ENCODE measurements at places on chromosomes 2 and 18.

DNA sequence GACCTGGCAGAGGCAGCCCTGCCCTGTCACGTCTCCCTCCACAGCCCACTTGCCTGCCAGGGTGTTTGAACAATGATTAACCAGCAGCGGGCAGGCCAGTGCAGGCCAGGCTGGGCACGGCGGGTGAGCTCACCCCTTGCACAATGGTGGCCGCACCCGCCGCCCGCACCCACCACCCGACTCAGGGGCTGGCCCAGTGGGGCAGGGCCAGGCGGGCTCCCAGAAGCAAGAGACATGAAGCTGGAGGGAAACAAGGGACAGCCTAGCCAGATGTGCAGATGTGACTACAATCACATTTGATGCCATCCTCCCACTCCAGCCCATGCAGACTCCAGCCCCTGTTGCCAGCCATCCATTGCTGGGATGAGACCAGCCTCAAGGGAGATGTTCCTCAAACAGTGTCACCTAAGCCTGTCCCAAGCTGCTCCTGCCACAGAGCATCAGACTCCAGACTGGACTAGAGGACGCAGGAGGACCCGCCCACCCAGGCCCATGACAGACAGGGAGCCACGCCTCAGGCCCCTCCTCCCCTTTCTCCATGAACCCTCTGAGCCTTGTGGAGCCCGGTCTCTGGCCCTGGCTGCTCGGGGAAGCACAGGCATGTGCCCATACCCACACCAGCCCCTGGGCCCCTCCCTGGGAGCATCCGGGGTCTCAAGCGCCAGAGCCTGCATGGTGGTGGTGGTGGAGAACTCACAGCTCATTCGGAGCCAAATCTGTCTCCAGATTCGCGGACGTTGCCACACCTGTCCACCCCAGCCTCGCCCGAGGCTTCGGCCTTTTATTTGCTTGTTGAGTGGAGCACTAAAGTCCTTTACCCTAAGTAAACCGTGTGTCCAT is 45.0 kb downstream of the SDC1 start:
- DNase-seq, result no peak

- no peak for DNase-seq
Observed at GRCh38 chr2:23286031-23286757, 98.8 kb upstream of the KLHL29 start.

DNA sequence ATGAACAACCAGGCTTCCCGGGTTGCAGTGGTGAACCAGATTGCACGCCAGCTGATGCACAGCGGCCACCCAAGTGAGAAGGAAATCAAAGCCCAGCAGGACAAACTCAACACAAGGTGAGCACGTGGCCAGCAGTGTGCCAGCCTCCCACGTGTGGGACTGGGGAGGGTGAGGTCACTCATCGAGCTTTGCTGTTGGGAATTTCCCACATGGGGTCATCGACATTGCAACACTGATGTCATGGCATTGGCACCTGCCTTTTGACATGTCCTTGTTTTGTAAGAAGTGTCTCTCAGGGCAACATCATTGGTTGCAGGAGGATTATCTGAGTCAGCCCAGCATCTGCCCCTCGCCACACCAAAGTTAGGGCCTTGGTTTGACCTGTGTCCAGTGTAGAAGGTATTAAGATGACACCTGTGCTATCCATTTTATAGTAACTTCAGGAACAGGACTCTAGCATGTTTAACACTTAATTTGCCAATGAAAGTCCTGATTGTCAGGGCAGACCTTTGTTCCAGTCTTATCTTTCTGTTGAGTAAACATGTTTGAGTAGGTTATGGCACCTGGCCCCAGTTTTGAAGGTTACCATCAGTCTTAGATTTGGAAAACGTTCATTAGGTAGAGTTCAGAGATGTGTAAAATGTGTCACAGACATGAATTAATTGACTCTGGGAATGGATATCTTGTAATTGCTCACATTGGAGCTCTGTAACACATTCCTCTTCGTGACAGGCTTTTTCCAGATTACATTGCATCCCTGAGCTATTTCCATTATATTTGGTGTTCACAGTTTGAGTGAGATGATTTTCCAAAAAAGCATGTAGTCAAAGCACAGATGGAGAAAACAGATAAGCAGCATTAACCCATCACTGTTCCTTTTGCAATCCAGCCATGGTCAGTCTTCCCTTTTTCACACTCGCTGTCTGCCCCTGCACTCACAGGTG is 93.3 kb upstream of the EML6 start:
- peak; percentile 11 for DNase-seq

DNA sequence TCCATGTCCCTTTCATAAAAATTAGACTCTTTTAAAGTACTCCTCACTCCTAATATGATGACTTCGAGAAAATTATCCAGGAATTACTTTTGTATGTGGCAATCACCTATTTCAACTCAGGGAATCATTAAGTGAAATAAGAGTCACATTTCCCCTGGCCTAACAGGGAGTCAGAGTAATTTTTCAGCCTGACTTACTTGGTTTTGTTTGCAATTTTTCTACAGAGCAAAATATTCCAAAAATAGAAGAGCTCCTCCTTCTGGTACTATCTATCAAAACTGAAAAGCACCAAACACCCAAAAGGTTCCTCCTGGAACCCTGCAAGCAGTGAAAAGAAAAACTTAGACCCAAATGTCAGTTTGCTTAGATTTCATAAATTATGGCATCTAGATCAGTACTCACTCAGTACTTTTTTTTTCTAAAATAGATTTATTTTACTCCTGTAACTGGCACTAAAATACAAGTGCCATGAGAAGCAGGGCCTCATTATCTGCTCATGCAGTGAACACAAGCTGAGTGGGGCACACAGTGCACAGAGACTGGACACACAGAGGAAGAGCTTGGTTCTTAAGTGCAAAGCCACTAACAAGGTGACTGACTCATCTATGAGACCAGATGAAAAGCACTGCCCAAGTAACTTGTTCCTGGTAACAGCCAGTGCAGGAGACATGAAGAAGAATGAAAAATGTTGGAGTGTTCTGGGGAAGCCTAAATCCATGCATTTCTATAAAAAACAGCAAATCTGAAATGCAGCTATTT is 28.7 kb downstream of the ACAA2 start:
- peak; percentile 39 for DNase-seq

- DNase-seq, result no peak
Observed at GRCh38 chr2:224565452-224566035, 19.6 kb downstream of the CUL3 start.

DNA sequence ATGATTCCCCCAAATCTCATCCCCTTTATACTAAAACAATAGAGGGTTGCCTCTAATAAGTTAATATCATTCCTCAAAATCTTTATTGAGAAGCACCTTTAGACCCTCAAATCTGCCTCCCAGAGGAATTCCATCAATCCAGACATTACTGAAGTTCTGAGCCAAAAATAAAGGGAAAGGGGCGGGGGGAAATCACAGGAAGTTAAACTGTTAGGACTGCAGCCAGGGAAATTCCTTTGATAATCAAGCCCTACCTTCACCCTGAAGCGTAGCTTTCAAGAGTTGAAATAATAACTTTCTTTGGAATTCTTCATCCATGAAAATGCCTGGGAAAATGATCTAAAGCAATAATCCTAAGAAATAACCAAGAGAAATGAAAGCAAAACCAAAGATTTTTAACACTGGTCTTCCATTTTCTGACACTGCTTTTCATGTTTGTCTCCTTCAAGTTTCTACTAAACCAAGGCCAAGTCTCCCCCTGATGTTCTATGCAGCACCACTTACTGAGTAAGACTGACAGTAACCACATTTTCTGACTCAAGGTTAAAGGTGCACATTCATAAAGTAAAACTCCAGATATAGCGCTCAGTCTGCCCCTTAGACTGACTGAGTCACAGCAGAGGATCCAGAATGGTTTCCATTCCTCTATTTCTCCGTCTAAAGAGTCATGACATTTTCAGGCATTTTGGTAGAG is 78.2 kb downstream of the TCF4 start:
- peak; percentile 5 for DNase-seq

DNA sequence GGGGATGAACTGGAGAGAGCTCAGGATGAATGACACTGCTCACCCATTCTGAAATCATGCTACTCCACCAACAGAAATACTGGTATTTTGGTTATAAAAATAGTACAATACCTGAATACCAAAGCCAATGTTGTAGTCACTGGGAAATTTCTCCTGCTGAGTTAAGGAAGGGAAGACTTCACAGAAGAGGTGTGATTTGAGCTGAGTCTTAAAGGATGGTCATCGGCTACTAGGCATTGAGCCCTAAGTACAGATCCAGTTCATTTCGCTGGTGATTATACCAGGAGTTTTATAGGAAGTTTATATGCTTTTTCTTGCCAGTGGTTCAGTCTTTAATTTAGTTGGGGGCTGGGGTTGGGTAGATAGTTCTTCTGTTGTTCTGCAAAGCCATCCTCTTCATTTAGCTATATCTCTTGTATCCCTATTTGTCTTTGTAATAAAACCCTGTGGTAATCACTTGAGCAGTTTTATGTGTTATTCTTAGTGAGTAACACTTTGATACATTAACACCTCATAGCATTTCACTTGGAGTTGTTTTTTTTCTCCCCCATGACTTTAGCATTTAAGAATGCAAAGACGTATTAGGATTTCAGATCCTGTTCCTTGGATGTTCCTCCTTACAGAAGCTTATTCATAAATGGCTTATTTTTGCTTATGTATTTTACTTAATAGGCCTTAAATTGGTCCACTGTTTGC is 239.9 kb upstream of the FOSL2 start:
- DNase-seq, result no peak

DNA sequence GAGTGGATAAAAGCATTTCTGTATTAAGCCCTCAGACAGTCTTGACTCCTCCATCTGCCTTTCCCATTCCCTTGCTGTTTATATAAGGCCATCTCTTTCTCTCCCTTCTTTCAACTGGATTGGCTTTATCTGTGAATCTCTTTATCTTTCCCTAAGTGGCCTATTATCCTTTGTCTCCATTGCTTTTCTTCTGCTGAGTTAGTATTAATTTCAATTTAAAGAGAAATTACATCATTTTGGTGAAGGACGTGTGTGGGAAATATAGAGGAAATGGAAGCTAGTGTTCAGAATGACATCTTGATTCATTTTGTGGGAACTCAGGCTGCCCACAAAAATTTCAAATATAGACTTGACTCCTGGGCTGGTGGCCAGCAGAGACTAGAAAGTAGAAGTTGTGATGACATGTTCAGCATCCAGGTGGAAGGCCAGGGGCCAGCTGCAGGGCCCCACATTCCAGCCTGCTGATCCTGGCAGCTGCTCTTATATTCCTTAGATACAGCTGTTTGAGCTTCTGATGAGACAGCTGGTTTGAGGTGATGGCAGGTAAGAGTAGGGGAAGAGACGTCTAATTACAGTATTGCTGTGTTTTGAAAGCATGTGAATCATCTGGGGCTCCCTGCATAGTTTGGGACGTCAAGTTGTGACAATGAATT is 52.3 kb downstream of the DIS3L2 start:
- DNase-seq, result no peak

GRCh38 chr2:58976375-58977071 is 735.4 kb upstream of the FANCL start:
- no peak for DNase-seq

GRCh38 chr18:34320267-34320666 is 95.6 kb upstream of the NOL4 start:
- DNase-seq, result no peak

DNA sequence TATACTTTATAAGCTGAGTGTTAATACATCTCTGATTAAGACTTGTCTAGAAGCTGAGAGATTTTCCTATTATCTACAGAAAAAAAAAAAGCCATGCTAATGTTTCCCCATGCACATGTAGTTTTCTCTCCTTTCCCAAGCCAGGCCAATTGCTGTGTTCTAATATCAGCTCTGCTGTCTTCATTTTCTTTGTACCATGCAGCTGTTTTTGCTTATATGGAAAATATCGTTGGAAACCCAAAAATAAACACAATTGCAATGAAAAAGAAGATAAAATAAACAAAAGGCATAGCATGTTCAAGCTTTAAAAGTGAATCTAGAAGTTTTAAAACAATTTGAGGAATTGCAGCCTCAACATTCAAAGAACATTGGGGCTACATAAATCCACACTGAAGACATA is 817.4 kb upstream of the ACVR2A start:
- no peak for DNase-seq

DNA sequence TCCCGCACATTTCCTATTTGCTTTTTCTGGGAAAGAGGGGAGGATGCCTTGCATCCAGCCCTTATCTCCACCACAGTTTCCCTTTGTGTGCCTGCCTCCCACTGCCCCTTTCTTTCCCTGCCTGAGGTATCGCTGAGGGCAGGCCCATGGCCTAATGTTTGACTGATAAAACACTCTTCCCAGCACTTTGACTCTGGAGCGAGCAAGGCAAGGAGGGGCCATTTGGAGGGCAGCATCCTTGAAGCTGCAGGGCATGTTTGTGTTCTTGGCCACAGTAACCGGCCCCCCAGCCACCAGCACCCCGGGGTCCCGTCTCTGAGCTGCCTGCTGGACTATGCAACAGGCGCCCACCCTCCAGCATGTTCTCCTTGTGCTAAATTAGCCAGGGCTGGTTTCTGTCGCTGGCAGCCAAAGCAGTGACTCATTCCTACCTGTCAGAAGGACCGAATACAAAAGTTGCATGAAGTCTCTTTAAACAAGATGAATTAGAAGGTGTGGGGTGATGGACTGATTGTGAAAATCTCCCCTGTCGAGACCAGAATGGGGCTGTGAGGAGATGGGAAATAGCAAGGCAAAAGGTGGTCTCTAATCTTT is 50.7 kb downstream of the BCL2L11 start:
- DNase-seq, result no peak

DNA sequence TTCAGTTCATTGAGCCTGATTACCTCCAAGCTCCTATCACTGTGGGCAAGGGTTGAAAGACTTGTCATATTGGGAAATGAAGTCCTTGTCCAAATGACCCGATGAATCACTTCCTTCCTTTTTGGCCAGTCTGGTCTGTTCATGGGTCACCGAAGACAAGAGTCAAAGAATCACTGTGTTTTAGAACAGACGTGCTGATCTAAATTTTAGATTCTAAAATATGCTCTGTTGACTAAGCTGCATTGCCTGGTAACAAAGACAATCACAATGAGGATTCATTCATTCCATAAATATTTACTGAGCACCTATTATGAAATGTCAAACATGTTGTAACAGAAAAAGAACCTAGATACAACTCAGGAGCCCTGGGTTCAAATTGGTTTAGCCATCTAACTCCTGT is 99.4 kb upstream of the RND3 start:
- DNase-seq, result no peak

- DNase-seq, result no peak
Observed at GRCh38 chr2:109225170-109225782, 96.3 kb downstream of the SH3RF3 start.

DNA sequence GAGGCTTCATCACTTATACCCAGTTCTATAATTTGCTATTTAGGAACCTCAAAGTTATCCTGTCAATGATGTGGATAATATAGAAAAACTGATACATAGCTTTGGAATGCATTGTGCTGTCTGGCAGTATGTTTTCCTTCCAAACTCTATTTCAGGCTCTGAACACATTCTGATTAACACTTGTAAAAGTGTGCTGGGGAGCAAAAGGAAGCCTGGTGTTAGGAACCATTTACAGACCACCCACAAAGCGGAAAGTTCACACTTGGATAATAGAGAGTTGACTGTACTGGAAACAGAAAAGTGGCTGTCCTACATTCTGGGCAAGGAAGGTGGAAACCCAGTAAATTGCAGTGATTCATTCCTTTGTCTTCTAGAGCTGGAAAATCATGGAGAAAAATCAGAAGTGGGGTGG is 114.5 kb upstream of the ZFP36L2 start:
- no peak for DNase-seq
